AG10803 (cell line): ENCODE measurements at places on chromosomes 3 and 15.

- DNase-seq, result no peak
Observed at GRCh38 chr3:159877924-159878323, 110.7 kb upstream of the IL12A start.

GRCh38 chr3:111751961-111752360 is 107.1 kb upstream of the PHLDB2 start:
- peak; percentile 83 for DNase-seq

DNA sequence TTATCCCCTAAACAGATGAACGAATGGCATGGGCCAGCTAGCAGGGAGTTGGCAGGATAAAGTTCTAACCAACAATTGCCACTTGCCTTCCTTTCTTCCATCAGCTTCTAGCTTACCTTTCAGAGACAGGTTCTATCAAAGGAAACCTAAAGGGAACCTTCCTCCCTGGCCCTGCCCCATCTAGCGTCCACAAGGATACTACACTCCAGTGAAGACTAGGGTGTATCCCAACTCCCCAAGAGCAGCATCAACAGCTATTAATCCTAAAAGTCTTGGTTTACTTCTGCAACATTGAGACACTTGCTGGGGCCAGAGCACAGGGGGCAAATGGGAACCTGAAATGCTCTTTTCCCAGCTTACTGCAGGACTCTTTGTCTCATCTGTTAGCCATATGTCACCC is 37.0 kb upstream of the TMC3 start:
- no peak for DNase-seq

DNA sequence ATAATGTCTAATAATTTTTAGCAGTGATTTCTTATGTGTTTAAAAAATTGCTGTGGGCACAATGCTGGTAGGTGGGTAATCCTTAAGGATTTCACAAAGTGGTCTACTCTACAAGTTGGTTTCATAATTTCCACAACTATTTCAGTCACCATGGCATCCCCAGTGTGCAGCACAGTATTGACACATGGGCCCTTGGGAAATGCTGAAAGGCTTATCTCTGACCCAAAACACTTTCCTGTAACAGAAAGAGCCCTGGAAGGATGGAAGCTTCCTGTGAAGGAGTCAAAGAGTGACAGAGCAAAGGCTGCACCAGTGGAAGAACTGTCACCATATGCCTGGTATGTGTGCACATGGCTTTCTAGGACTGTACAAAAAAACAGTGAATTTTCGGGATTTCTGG is 153.7 kb downstream of the ANO10 start:
- no peak for DNase-seq

GRCh38 chr3:135157045-135157740 is 362.1 kb downstream of the EPHB1 start:
- no peak for DNase-seq

DNA sequence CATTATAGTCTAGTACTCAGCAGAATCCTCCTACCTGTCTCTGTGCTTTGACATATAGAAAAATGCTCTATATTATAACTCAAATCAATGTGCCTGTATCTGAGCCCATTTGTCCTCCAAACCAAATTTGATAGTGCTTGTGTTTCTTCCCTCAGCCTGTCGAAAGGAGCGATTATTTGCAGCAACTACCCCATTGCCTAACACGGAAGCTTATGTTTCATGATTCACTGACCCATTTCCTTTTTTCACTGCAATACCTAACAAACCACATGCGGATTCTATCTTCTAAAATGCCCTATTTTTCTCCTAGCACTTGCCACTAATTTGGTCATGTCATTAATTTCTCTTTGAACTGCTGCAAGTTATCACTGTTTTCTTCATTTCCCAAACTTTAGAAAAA is 1220.6 kb upstream of the CADM2 start:
- DNase-seq, result no peak

GRCh38 chr3:8978551-8978950 is 15.3 kb upstream of the RAD18 start:
- no peak for DNase-seq

GRCh38 chr15:99169769-99170311 is 65.0 kb downstream of the SYNM start:
- DNase-seq, result peak; percentile 61

DNA sequence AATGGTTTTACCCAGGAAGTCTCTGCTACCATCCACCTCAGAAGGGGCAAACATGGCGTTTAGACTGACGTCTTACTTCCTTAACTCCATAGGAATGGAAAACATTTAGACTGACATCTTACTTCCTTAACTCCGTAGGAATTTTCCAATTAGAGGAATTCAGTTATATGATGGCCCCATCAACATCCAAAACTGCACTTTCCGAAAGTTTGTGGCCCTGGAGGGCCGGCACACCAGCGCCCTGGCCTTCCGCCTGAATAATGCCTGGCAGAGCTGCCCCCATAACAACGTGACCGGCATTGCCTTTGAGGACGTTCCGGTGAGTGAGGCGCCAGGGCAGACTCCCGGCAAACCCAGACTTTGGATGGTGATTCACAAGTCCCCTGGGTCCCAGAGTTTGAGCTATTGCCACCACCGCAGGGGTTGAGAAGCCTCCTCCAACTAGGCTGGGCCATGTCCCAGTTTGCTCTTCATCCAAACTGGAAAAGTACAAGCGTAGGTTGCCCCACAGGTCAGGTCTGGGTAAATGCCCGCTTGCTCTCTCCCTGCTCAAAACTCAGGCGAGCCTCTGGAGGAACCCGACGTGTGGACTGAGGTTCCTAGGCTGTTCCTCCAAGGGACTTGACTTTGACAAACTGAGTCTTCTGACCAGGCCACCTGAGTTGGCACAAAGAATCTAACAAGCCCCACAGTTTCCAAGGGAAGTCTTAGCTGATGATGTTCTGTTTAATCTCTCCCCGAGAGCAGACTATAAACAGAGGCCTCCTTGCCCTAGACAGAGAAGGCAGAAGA is 57.7 kb downstream of the MESD start:
- DNase-seq, result no peak

DNA sequence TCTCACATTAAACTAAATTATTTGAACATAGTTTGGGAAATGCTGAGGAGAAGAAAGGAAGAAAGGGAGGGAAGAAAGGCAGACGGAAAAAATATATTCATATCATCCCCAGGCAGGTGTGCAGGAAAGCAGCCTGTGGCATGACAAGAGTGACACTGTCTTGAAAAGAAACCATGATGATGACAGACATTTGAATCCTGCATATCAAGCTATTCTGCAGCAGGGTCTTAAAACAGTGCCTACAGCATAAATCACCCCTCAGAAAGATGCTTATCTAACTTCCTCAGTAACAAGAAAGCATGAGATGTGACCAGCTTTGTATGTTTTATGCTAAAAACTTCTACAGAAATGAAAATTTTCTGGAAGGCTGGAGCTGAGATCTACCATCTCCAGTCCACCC is 144.5 kb upstream of the GRM7 start:
- no peak for DNase-seq

- DNase-seq, result no peak
Observed at GRCh38 chr3:196645897-196646665, 6.6 kb downstream of the NRROS start.

- peak; percentile 51 for DNase-seq
Observed at GRCh38 chr15:89971592-89971997, 29.5 kb upstream of the ZNF710 start.

DNA sequence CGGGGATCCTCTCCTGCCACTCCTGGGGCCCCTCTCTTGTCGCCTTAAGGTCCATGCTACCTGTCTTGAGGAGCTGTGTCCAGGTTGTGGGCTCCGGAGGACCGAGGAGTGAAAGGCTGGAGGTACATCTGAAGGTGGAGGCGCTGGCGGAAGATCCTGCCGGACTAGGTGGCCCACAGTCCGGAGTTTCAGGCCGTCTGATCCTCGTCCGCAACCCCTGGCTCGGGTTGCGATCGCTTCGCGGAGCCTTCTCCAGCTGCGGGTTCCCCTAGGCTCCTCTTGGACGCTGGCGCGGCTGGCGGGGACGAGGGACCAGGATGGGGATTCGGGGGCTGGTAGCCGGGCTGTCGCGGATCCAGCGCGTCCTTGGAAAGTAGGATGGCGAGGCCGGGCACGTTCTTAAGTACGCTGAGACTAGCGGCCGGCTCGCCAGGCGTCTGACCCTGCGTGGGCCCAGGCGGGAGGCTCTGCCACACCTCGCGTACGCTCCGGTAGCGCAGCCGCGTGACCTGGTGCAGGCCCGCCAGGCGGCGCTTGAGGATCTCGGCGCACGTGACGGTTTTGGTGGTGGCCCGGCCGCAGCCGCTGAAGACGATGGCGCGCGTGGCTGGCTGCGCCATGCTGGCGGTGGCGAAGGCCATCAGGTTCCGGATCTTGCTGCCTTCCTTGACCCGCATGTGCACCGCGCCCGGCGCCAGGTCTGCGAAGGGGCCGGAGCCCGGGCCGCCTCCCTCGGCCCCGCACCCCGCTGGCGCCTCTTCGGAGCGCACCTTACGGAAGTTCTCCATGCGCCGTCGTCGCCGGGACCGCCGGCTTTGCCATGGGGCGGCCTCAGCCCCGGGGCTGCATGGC is 550 bp downstream of the RPP25 start:
- DNase-seq, result peak; percentile 62
